ENCODE measurements at places on chromosomes 3 and 15. TPM values are rescaled to one million over a fixed set of nuclear protein-coding genes. Genes with fewer than 3 reads are reported as not detected.

DNA sequence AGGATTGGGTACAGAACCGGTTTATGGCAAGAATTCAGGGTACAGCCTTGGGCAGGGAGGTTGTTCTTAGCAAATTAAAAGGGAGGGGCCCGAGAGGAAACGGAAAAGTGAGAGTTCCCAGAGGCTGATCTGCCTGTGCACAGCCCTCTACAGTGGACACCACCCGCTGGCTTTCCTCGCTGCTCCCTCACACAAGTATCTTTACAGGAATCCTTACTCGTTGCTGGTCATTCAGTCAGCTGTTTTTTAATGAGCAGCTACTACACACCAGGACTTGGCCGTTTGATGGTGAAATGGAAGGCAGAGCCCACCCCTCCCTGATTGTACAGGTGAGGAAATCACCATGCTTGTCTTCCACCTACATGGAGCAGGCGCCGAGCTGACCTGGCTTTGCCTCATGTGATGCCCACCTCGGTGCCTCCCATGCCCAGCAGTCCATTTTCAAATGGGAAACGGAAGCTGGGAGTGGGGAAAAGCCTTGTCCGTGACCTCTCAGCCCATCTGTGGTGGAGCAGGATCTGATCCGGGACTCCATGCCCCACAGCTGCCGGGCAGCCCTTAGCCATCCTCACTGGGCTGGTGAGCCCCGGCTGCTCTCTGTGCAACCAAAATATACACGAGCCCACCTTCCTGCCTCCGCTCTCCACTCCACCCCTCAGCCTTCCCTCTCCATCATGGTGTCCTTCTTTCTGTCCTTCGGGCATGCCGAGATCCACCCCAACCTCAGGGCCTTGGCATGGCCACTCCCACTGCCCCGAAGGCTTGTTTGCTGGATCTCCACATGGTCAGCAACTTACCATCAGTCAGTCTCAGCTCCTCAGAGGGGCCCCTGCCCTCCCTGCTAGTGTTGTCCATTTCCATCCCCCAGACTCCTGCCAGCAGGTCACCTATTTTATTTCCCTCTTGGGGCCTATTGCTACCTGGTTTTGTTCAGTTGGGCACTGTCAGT is 33.3 kb upstream of the FGD5 start:
- no peaks in the 10 kb centered on the region for H3K27me3 ChIP-seq
- H3K4me3 ChIP-seq, result no peak overlapping the region
- H3K36me3 ChIP-seq, result no peaks in the 10 kb centered on the region

Gene TRPM1
- not detected for total RNA-seq

DNA sequence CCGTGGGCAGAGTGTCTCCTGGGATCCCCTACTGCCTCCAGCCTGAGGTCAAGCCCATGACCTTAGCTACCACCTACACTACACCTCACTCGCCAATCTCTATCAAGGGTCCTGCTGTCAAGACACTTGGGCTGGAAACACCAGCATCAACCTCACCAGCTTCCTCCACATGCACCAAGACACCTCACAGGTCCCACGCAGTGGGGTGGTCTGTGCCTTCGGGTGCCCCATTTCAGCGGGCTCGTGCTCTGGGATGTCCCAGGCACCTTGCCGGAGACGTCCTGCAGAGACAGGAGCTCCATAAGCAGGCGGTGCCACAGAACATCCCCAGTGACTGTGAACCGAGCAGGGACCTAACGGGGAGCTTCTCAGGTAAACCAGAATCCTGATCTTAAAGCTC is 20.0 kb downstream of the CYFIP1 start:
- H3K27me3 ChIP-seq, result no peaks in the 10 kb centered on the region
- no peaks in the 10 kb centered on the region for H3K36me3 ChIP-seq
- H3K4me3 ChIP-seq, result no peak overlapping the region

Gene SPINK8
- not detected for total RNA-seq

Gene CAMK1
- 57.8 TPM for total RNA-seq

Gene UBR1
- total RNA-seq, result 39.6 TPM

Gene GABRB3
- 2.2 TPM for total RNA-seq

GRCh38 chr3:159417761-159418160 is 570.9 kb upstream of the IL12A start:
- no peaks in the 10 kb centered on the region for H3K27me3 ChIP-seq
- no peaks in the 10 kb centered on the region for H3K4me1 ChIP-seq
- H3K27ac ChIP-seq, result no peak overlapping the region
- no peak for DNase-seq
- no peak overlapping the region for H3K4me3 ChIP-seq

All from sigmoid colon (tissue), 7 donors.